Amniotic stem cell (primary cell): ENCODE measurements at places on chromosomes 5 and 9.

GRCh38 chr5:42366051-42366450, 57.2 kb upstream of the GHR start:
- DNase-seq: no peak

- DNase-seq: no peak
Measured at GRCh38 chr5:57983426-57983825, 476.5 kb downstream of the PLK2 start.

- DNase-seq: no peak
Measured at GRCh38 chr5:43699910-43700309, 96.9 kb downstream of the NNT start.

- DNase-seq: no peak
Measured at GRCh38 chr5:78253201-78253600, 41.3 kb downstream of the AP3B1 start.

- DNase-seq: no peak
Measured at GRCh38 chr5:159732220-159732619, 184.1 kb upstream of the ADRA1B start.

DNA sequence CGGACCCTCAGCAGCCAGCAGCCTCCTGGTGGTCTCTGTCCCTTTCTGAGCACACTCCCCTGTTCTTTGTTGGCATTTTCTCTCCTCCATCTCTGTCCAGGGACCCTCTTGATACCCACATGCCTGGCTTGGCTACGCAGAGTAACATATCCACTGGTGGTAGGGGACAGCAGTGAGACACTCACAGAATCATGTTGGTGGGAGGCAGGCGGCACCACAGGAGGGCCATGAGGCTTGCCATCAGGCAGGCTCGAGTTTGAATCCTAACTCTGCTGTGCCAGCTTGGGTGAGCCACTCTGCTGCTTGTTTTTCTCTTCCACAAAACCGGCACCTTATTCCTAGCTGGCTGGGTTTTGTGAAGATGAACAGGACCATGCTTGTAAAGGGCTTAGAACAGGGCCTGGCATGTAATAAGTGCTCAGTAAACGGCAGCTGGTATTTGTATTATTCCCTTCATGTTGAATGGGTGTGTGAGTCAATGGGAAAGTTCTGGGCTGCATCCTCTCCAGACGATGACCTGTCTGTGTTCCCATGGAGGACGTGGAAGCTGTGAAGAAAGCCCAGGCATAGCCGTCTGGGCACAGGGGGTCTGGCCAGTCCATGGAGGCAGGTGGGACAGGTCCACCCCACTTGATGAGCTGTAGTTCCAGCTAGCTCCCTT, 2.3 kb downstream of the COL27A1 start:
- no peak for DNase-seq

GRCh38 chr5:6961837-6962635, 248.8 kb downstream of the TENT4A start:
- DNase-seq: no peak

- no peak for DNase-seq
Measured at GRCh38 chr9:21931428-21931827, 62.8 kb downstream of the CDKN2A start.

DNA sequence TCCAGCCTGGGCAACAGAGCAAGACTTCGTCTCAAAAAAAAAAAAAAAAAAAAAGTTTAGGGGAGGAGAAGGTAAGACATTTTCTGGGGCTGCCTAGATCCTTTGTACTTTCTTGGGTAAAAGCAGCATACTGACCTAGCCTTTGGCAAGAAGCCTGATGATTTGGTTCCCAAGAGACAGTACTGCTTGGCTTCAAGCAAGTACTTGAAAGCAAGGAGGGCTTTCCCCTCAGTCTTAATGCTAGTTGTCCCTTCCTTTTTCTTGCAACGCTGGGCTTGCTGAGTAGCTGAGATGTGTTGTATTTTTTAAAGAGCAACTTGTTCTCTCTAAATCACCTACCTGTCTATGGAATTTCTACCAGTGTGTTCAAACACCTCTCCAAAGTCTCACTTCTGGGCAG, 76.2 kb downstream of the INSYN2B start:
- no peak for DNase-seq

DNA sequence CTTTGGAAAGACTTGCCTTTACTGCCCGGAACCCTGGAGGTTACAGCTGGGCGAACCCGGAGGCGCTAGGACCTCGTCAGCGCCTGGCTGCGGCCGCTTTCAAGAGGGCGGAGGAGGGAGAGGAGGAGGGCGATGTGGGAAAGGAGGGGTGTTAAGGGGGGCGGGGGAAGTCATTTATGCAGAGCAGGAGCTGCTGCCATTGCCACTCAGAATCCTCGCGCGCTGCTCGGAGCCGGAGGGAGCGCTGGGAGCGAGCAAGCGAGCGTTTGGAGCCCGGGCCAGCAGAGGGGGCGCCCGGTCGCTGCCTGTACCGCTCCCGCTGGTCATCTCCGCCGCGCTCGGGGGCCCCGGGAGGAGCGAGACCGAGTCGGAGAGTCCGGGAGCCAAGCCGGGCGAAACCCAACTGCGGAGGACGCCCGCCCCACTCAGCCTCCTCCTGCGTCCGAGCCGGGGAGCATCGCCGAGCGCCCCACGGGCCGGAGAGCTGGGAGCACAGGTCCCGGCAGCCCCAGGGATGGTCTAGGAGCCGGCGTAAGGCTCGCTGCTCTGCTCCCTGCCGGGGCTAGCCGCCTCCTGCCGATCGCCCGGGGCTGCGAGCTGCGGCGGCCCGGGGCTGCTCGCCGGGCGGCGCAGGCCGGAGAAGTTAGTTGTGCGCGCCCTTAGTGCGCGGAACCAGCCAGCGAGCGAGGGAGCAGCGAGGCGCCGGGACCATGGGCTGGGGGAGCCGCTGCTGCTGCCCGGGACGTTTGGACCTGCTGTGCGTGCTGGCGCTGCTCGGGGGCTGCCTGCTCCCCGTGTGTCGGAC, at the start of gene PCSK5:
Gene PCSK5 (plus strand): TSS at position 202 of the 805 bp plus-strand sequence. CDS start 509 bp downstream, at position 711.
- peak; percentile 83 for DNase-seq

DNA sequence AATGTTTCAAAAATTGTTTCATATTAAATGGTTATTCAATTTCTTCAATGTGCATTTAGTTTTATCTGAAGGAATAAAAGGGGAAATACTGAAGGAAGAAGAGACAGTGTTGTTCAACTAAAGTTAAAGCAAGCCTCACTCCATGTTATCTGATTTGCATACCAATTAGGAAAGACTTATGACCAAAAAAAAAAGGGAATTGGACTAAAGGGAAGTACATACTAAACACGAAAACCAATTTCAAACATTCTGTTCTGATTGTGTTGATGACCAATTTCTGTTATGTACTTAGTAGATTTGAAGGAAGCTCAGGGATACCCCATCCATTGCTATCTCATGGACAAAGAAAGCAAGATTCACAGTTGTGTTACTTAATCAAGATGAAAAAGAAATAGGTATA, 4.9 kb upstream of the GAPT start:
- DNase-seq: no peak

- no peak for DNase-seq
Measured at GRCh38 chr9:16888594-16888993, 18.1 kb upstream of the BNC2 start.

- no peak for DNase-seq
Measured at GRCh38 chr9:33124751-33125381, 42.3 kb downstream of the B4GALT1 start.

- DNase-seq: no peak
Measured at GRCh38 chr5:177008716-177009115, 2.1 kb upstream of the UIMC1 start.

DNA sequence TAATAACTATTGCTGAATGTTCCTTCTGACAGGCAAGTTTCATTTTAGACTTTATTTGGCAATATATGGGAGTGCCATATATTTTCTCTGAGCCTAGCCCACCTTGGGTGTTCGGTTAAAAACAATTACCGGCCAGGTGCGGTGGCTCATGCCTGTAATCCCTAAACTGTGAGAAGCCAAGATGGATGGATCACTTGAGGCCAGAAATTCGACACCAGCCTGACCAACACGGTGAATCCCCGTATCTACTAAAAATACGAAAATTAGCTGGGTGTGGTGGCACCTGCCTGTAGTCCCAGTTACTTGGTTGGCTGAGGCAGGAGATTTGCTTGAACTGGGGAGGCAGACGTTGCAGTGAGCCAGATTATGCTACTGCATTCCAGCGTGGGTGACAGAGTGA, 47.9 kb downstream of the TNFSF15 start:
- DNase-seq: no peak

GRCh38 chr5:78362220-78362619, 1.8 kb downstream of the SCAMP1 start:
- no peak for DNase-seq

GRCh38 chr5:123155446-123155960, 66.5 kb downstream of the PRDM6 start:
- no peak for DNase-seq
